RPMI7951 (cell line): ENCODE measurements at places on chromosomes 1 and 21. TPM values are rescaled to one million over a fixed set of nuclear protein-coding genes. Genes with fewer than 3 reads are reported as not detected.

The FCRL6 gene
- 0.10 TPM in 1 of 2 replicates, not detected in the other for total RNA-seq

The CFAP45 gene
- total RNA-seq = 2.2 and 2.9 TPM in 2 replicates

The TFF3 gene
- total RNA-seq = 0.29 and 2.6 TPM in 2 replicates

The ARF1 gene
- 163 and 218 TPM in 2 replicates for total RNA-seq

The SH2D1B gene
- 0.10 and 0.12 TPM in 2 replicates for total RNA-seq

The OR2T2 gene
- not detected in 2 replicates for total RNA-seq

The PGLYRP4 gene
- not detected in 2 replicates for total RNA-seq

The VHLL gene
- not detected in 2 replicates for total RNA-seq

The KANK4 gene
- 0.36 TPM in 1 of 2 replicates, not detected in the other for total RNA-seq

The NBPF4 gene
- total RNA-seq = 0.60 and 0.88 TPM in 2 replicates

The KCND3 gene
- not detected in 2 replicates for total RNA-seq

The GPR52 gene
- total RNA-seq = 0.24 and 0.49 TPM in 2 replicates

The AK5 gene
- total RNA-seq = 6.5 and 8.0 TPM in 2 replicates

The LCE2B gene
- not detected in 2 replicates for total RNA-seq
